Activated T-helper 17 cell treated with anti-CD3 and anti-CD28 coated beads, Interleukin-2, amount 50 U/mL, for 72 hours (primary cell): ENCODE measurements at places on chromosomes 2 and 18.

DNA sequence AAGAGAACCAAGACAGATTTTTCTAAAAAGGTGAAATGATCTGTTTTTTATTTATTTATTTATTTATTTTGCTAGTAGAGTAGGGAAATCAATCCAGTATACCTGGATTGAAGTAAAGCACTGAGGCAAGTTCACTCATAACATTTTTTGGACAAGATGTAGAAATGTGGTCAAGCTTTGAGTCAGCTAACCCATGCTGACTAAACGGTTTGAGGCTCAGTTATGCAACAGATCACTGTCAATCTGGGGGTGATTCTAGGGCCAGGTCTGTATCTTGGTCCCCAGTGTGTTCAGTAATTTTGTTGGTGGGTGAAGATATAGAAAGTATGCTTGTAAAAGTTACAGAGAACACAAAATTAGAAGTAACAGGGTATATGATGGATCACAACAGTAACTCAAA, 60.2 kb downstream of the RMDN2 start:
- H3K36me3 ChIP-seq: no peaks in the 10 kb centered on the region
- H3K4me3 ChIP-seq: no peak overlapping the region
- H3K27ac ChIP-seq: no peak overlapping the region
- H3K4me1 ChIP-seq: peaks cover 5% of the 10 kb centered on the region

DNA sequence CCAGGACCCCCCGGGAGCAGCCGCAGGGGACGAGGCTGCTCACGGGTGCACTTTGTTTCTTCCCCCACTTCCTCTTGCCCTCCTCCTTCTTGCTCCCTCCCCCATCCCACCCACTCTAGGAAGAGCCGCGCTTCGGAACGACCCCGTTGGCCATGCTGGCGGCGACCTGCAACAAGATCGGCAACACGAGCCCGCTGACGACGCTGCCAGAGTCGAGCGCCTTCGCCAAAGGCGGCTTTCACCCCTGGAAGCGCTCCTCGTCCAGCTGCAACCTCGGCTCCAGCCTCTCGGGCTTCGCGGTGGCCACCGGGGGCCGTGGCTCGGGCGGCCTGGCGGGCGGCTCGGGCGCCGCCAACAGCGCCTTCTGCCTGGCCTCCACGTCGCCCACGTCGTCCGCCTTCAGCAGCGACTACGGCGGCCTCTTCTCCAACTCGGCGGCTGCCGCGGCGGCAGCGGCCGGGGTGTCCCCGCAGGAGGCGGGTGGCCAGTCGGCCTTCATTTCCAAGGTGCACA, 1.3 kb downstream of the SP9 start:
- no peak overlapping the region for H3K27ac ChIP-seq
- peak overlapping the region; percentile 58 for H3K4me3 ChIP-seq
- peaks cover 18% of the 10 kb centered on the region for H3K36me3 ChIP-seq
- peaks cover 60% of the 10 kb centered on the region for H3K27me3 ChIP-seq
- peaks cover 6% of the 10 kb centered on the region for H3K4me1 ChIP-seq
- ATAC-seq: no peak

- ATAC-seq: no peak
- H3K27ac ChIP-seq: no peak overlapping the region
Observed at GRCh38 chr18:78247615-78248289, 731.9 kb upstream of the SALL3 start.

- H3K27ac ChIP-seq: no peak overlapping the region
- no peak for ATAC-seq
- no peaks in the 10 kb centered on the region for H3K4me1 ChIP-seq
- H3K27me3 ChIP-seq: no peaks in the 10 kb centered on the region
- H3K36me3 ChIP-seq: peaks cover 33% of the 10 kb centered on the region
Observed at GRCh38 chr2:3493615-3494007, 25.7 kb downstream of the ADI1 start.

- H3K27me3 ChIP-seq: no peaks in the 10 kb centered on the region
- no peak overlapping the region for H3K4me3 ChIP-seq
- H3K36me3 ChIP-seq: no peaks in the 10 kb centered on the region
- ATAC-seq: peak; percentile 81
Observed at GRCh38 chr2:237122214-237122666, 36.6 kb downstream of the COPS8 start.

GRCh38 chr18:24065906-24066305, 51.4 kb downstream of the TTC39C start:
- peak overlapping the region; percentile 57 for H3K4me3 ChIP-seq
- peaks cover 63% of the 10 kb centered on the region for H3K4me1 ChIP-seq
- H3K36me3 ChIP-seq: peaks cover 67% of the 10 kb centered on the region
- no peaks in the 10 kb centered on the region for H3K27me3 ChIP-seq
- peak; percentile 43 for ATAC-seq

DNA sequence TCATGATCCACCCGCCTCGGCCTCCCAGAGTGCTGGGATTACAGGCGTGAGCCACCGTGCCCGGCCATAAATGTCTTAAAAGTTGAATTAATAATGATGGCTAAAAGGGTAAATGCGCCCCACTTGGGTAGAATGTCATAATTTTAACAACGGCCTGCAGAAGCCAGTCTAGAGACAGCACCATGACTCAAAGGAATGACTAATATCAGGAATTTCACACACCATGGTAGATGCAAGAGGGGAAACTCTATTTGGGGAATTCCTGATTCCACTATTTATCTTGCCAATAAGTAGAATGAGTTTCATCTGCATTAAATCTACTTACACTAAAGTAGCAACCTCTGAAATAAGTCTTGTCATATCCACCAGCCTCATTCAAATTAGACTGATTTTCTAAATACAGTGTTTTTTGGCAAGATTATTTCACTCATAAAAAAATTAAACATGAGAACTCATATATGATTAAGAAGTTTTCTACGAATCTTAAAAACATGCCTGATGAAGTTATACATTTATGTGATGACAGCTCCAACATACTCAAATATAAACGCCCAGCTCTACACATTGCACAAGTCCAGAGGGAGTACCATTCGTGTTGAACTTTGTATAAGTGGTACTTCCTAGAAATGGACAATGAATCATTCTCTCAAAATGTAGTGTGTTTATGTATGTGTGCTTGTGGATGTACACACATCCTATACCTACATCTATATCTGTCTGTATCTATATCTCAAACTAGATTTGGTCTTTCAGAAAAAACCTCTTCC, 309.7 kb downstream of the IRS1 start:
- no peaks in the 10 kb centered on the region for H3K4me1 ChIP-seq
- H3K4me3 ChIP-seq: no peak overlapping the region
- ATAC-seq: peak; percentile 85
- peak overlapping the region; percentile 58 for H3K27ac ChIP-seq

DNA sequence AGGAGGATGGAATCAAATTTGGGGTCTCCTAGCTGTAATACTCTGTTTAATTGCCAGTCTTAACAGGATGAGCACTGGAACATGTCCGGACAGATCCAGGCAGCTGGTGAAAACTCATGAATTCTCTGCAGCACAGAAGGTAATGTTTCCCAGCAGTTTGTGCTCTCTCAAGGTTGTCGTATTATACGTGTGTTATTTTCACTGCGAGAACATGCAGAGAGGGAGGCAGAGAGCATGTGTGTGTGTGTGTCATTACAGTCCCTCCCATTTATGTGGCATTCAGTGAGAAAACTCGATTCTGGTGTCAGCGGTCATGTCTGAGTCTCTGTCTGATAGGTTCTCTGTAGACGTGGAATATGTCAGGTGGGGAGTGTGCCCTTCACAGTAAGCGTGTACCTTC, 150.2 kb upstream of the POU3F3 start:
- no peak overlapping the region for H3K27ac ChIP-seq
- no peaks in the 10 kb centered on the region for H3K4me1 ChIP-seq
- H3K4me3 ChIP-seq: no peak overlapping the region
- ATAC-seq: no peak
- H3K36me3 ChIP-seq: no peaks in the 10 kb centered on the region
- H3K27me3 ChIP-seq: no peaks in the 10 kb centered on the region

GRCh38 chr2:201182650-201183364, at the start of gene CASP10:
Gene CASP10 (plus strand): TSS chr2:201183141. CDS start chr2:201185778, 2,637 bp downstream.
- H3K36me3 ChIP-seq: peaks cover 35% of the 10 kb centered on the region
- peak within 1 kb of the TSS; percentile 96 for H3K27ac ChIP-seq
- peak within 1 kb of the TSS; percentile 98 for H3K4me3 ChIP-seq

DNA sequence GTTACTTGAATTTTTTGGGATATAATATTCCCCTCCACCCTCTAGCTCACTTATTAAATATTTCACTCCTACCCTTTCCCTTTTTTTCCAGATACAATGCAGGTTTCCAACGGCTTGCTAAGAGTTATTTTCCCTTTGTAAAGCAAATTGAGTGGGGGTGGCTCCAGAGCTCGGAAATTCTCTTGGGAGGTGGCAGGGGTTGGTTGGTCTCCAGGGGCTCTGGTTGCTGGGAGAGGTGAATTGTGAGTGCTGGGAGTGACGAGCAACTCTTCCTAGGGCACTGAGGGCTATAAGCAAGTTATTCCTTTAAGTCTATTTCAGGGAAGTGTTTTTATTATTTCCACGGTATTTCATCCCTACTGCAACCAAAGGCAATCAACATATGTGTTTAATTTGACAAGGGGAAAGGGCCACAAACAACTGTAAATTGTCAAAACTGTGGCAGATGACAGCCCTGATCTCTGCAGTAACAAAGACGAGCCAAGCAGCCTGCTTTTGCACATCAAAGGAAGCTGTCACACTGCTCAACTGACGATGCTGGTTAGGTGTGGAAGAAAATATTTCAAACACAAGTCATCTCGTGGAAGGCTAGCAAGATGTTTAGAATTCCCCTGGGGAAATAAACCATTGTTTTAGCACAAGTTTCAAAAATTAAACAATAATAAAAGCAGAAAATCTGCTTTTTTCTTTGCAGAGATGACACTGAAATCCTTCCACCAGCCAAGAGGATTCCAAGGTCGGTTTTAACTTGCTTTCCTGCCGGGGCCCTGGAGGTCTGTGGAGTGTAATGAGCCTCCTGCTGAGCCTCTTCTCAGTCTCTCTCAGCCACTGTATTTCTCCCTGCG, 34.8 kb upstream of the ASXL2 start:
- no peak for ATAC-seq
- H3K27ac ChIP-seq: no peak overlapping the region
- no peak overlapping the region for H3K4me3 ChIP-seq
- H3K36me3 ChIP-seq: no peaks in the 10 kb centered on the region

DNA sequence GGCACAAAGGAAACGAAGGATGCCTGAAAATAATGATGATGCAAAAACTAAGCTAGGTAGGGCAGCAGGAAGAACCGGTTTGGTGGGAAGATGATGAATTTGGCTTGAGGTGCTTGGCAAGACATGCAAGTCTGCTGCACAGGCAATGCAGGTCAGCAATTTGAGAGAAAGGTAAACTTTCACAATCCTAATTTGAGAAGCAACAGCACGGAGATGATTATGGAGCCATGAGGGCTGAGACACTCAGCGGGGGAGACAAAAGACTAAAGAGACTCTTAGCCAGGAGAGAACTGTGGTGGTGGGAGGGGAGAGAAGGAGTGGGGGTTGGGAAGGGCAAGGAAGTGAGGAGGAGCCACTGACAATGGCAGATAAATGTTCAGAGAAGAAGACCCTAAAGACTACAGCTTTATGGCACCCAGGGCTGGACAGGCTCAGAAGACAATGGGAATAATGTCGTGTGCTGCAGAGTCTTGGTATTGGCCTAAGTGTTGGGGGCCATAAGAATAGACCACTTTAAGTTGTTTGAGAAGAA, 19.4 kb upstream of the RNF149 start:
- H3K27me3 ChIP-seq: no peaks in the 10 kb centered on the region
- ATAC-seq: no peak
- no peak overlapping the region for H3K27ac ChIP-seq
- no peak overlapping the region for H3K4me3 ChIP-seq

DNA sequence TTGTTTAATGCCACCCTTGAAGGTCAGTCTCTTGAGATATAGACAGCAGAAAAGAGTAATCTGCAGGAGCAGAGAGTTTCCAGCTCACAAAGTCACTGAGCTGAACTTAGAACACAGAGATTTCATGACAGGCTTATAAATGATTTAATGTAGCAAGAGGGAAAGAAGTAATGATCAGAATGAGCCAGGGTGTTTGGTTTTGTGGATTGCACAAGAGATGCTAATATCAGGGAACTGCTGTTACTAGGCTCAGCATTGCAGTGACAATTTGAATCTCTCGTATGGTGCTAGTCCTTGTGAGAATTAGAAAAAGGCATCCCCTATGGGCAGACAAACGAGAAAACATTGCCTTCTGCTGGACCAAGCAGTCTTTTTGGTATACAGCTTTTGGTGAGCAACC, 61.7 kb upstream of the ITGB6 start:
- H3K27ac ChIP-seq: no peak overlapping the region
- H3K4me3 ChIP-seq: no peak overlapping the region
- no peaks in the 10 kb centered on the region for H3K36me3 ChIP-seq

- no peak overlapping the region for H3K4me3 ChIP-seq
- no peak for ATAC-seq
- H3K27ac ChIP-seq: no peak overlapping the region
- peaks cover 3% of the 10 kb centered on the region for H3K27me3 ChIP-seq
Observed at GRCh38 chr2:192390401-192390800, 195.7 kb upstream of the TMEFF2 start.

DNA sequence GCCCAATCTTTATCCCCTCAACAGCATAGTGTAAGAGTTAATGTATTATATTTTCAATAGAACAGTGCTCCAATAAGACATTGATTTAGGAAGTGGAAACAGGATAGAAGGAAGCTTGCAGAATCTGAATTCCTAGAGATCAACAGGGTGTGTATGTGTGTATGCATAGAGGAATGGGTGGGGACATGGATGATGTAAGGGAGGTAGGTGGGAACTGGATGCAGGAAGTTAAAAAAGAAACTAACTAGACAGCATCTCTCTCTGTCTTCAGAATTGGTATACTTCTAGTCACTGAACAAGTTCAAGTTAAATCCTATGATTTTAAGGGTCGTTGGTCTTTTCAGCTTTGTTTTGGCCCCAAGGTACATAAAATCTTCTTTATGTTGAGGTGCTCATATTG, 196.6 kb downstream of the PMAIP1 start:
- H3K27ac ChIP-seq: no peak overlapping the region
- no peaks in the 10 kb centered on the region for H3K36me3 ChIP-seq
- ATAC-seq: no peak
- H3K4me1 ChIP-seq: no peaks in the 10 kb centered on the region
- H3K4me3 ChIP-seq: no peak overlapping the region

DNA sequence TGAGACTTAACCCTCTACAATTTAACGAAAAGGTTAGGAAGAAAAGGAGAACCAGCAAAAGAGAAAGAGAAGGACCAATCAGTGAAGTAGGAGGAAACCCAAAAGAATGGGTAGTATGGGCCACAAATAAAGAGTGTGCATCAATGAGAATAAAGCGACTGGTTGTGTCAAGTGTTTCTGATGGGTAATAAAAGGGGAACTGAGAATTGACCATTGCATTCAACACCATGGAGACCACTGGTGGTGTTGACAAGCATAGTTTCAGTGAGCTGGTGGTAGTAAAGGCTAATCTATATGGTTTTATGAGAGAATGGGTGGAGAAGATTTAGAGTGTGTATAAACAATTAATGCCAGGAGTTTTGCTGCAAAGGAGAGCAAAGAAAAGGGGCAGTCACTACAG, 75.4 kb downstream of the CSRNP3 start:
- no peaks in the 10 kb centered on the region for H3K36me3 ChIP-seq
- no peak for ATAC-seq
- no peaks in the 10 kb centered on the region for H3K4me1 ChIP-seq
- peaks cover 3% of the 10 kb centered on the region for H3K27me3 ChIP-seq
- H3K27ac ChIP-seq: no peak overlapping the region

GRCh38 chr2:144607891-144608521, 88.1 kb upstream of the ZEB2 start:
- no peak for ATAC-seq
- H3K4me1 ChIP-seq: peaks cover 3% of the 10 kb centered on the region
- H3K27me3 ChIP-seq: peaks cover 6% of the 10 kb centered on the region
- H3K27ac ChIP-seq: no peak overlapping the region
- H3K36me3 ChIP-seq: no peaks in the 10 kb centered on the region
- H3K4me3 ChIP-seq: no peak overlapping the region
